ENCODE measurements at places on chromosomes 6 and 20.

GRCh38 chr6:102038964-102039363, 645.5 kb downstream of the GRIK2 start:
- no peak for DNase-seq

GRCh38 chr20:17626217-17627007, 55.6 kb downstream of the RRBP1 start:
- no peak for DNase-seq

GRCh38 chr6:139062932-139063646, 34.5 kb downstream of the ABRACL start:
- DNase-seq: no peak

DNA sequence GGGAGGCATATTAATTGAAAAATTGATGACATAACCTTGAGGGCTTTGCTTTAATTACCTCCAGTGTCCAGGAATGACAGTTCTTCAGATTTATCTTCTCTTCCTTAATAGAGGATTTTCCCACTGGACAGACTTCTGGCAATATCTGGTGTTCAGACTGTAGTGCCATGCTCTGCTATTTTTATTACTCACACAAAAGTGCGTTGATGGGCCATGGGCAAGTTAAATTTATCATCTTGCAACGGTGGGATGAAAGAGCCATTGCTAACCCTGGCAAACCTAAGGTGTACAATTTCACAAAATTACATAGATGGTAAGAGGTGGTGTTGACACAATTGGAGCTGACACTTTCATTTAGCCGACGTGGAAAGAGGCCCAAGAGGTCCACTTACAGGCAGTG, 253.7 kb upstream of the PLCB4 start:
- DNase-seq: no peak

GRCh38 chr6:52994031-52994838, 849 bp downstream of the GSTA4 start:
- DNase-seq: no peak

- DNase-seq: no peak
Measured at GRCh38 chr20:3784216-3784853, 2.2 kb downstream of the CENPB start.

DNA sequence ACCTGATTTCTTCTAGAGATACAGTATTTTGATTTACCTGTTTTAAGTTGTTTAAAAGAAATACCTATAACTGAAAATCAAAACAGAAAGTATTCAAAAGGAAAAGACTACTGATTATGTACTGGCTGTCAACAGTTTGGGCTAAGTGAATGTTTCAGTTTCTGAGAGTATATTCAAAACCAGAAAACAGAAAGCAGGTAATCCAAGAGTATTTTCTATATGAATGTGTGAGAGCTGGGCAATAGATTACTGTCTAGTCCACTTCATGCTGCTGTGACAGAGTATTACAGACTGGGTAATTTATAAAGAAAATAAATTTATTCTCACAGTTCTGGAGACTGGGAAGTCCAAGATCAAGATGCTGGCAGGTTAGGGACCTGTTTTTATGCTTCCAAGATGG, 261.0 kb downstream of the ARHGAP18 start:
- DNase-seq: no peak

- peak; percentile 55 for DNase-seq
Measured at GRCh38 chr6:53728570-53729194, 63.1 kb upstream of the KLHL31 start.

DNA sequence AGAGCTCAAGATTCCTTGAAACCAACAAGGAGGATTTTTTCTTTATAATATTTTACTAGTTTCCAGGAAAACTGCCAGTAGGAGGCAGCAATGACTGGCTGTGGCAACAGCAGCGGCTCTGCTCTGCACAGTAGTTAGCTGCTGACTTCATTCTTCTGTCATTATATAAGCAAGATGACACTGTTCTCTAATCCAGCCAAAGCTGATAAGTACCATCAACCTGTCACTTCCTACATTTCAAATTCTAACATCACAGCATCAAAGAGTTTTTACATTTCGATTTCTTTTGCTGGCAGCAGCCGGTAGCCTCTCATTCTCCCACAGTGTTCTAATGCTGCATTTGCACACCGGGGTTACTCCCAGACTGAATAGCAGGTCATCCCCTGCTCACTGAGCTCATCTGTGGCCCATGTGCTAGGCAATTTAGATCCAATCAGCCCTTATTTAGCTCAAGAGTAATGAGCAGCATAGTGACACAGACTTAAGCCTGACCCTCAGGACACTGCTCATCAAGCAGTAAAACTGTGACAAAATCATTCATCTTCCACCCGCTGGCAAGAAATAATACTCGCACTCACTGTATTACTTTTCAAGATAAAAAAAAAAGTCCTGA, 67.8 kb downstream of the MMS22L start:
- DNase-seq: no peak

DNA sequence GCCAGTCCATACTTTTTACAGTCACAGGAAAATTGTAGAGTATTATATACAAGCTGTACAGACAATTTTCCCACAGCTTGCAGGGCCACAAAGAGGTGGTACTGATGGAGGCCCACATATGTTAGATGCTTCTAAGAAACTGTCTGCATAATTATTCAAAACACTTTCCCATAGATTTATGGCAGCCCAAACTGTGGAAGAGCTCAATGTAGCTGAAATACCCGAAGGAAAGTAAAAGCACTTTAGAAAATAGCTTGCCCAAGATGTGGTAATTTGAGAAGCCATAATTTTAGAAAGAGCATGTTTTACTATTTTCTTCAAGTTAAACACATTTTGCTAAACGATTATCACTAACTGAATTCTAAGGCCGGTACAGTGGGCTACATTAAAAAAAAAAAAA, 36.9 kb downstream of the GMDS start:
- DNase-seq: no peak

DNA sequence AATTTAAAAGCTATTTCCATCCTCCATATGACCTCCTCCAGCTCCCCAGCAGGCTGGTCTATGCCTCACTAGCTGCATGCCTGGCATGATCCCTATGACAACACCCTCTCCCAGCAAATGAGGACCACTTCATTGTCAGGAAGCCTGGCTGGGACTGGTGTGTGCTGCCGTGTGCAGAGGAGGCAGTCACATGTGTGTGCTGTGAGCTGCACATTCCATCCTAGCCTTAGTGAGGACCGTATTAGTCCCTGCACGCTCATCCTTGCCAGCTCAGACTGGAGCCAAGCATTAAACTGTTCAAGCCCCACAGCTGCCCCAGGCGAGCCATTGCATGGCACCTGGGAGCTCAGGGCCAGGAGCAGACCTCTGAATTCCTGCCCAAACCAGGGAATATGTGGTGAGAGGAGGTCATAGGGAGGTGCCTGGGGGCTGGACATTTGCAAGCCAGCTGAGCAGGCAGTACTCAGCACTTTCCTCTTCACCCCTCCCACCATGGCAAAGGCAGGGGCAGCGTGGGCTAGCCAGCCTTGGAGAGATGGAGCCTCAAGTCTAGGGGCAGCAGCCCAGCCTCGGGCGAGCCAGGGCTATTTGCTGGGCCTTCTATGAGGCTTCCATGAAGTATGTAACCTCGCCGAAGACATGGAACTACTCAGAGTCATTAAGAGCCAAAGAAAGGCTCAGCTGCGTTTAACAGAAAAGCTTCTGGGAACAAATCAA, 8.7 kb upstream of the CCN5 start:
- no peak for DNase-seq

GRCh38 chr6:37373822-37374471, 20.2 kb downstream of the RNF8 start:
- no peak for DNase-seq

GRCh38 chr6:156065849-156066248, 610.2 kb upstream of the NOX3 start:
- DNase-seq: no peak

GRCh38 chr6:22747571-22747970, 178.2 kb downstream of the HDGFL1 start:
- no peak for DNase-seq
